Caco-2 (cell line): ENCODE measurements at places on chromosomes 16 and 17. TPM values are rescaled to one million over a fixed set of nuclear protein-coding genes. Genes with fewer than 3 reads are reported as not detected.

GRCh38 chr17:43665084-43665936 lies 3.6 kb upstream of the MEOX1 start:
- peak; percentile 94 for DNase-seq

- no peak for DNase-seq
Observed at GRCh38 chr17:66474258-66474657, 171.8 kb downstream of the PRKCA start.

DNA sequence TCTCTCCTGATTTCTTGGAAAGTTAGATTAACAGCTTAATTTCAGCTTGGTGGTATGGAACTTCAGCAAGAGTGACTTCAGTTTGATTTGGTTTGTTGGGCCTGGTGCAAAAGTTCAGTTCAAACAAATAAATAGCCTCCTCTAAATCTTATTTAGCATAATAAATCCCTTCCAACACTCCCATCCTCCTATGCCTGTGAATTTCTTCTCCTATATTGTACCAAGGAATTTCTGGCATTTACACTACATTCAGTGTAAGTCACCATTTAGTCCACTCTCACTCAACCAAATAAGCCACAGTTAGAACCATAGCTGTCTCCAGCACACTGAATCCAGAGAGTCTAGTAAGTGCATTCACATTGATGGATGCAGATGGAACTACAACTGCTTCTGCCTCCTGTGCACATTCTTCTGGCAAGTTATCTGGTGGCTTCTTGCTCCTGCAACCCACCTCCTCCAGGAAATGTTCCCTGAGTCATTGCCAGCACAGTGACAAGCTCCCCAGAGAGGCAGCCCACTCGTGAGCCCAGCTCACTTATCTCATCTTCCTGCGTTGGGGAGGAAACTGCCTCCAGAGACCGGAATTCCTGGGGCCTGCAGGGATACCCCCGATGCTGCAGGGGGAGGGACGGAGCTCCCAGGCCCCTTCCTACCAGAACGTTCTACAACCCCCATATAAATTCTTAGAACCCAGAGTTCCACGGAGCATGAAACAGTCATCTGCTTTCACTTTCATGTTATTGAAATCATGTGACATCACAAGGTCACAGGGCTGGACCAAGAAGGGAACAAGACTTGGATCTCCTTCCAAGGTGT lies 318.3 kb downstream of the PHKB start:
- DNase-seq, result no peak

- no peak for DNase-seq
Observed at GRCh38 chr16:83312718-83313245, 495.0 kb upstream of the HSBP1 start.

FBXW10 gene
- 0.11 TPM in 1 of 2 replicates, not detected in the other for total RNA-seq
